ENCODE measurements at places on chromosomes 13 and 19.

- DNase-seq: no peak
These were observed 397.7 kb downstream of the TDRD3 start for GRCh38 chr13:60794751-60795150.

GRCh38 chr13:109816808-109817203 lies 30.4 kb upstream of the IRS2 start:
- no peak for DNase-seq

DNA sequence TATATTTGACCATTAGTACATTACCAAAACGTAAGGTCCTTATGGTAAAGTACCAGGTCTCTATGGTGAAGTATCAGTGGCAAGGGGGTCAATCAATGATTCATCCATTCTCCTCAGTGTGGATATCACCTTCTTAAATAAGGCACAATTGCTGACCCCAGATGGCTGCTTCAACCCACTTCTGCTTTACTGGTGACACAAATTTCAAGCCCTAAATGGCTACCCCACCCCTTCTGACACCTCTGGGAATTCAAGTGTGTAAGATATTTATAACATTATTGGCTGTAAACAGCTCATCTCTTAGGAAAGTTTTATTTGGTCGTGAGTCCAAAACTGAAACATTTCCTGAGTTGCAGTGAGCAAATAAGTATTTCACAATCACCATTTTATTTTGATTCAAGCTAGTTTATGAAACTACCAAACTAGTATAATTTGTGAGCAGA lies 7.9 kb upstream of the WBP4 start:
- DNase-seq: no peak

GRCh38 chr19:46520616-46521015 lies 24.9 kb upstream of the PNMA8B start:
- DNase-seq: no peak

- no peak for DNase-seq
These were observed 76.9 kb downstream of the FOXO1 start for GRCh38 chr13:40589285-40590109.

Measured in NCI-H1694 (cell line).